Activated CD4-positive, alpha-beta T cell treated with anti-CD3 and anti-CD28 coated beads for 36 hours (primary cell): ENCODE measurements at places on chromosomes 2 and 18.
A peak's percentile ranks its signal among the peaks of the same experiment; 100 is the strongest.

- no peak for DNase-seq
These were observed 239.8 kb downstream of the FHOD3 start for GRCh38 chr18:36537289-36537688.

DNA sequence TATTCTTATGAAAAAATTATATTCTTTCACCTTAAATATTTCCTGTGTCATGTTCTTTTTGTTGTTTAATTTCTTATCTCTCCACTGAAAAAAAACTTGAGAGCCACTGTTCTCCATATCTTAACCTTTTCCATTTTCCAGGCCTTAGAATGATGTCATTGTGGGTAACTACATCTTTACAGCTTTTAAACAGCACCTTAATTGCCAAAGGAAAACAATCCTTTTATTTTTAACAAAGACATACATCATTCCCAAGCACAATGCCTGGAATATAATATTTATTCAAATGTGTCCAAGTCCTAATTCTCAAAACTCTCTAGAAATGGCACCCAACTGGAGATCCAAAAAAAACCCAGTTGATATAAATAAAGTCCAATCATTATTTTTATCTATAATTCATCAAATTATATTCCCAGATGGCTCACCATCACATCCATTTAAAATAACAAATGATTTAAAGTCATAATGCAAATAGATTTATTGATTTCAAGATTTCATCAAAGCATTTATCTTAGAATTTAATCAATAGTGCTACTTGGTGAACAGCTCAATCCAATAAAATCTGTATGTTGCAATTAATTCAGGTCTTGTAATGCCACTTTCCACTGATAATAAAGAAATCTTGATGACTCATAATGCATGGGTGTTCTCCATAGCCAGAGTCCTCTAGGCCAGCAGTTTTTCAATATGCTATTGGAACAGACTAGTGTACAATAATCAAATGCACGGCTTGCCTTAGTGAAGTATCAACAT lies 107.1 kb upstream of the MAPRE2 start:
- DNase-seq: no peak

- DNase-seq: no peak
These were observed 2.0 kb upstream of the MARCO start for GRCh38 chr2:118939994-118940393.

DNA sequence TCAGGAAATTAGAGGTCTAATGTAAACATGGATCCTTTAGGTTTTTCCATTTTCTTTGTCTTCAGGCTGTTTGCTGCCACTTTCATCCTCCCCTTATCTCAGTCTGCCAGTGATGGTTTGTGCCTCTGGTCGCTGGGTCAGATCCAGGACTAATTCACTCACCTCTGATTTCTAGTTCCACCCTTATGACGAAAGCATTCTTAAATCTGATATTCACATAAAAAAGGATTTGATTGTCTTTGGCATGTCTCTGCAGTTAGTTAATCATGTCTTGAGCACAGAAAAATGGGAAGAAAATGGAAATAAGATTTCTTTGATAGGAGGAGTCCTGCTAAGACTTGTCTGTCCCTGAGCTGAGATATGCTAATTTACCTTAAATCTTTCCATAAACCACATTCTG lies 4.6 kb downstream of the IL1RL1 start:
- DNase-seq: no peak

GRCh38 chr2:196499686-196500085 lies 139.8 kb upstream of the CCDC150 start:
- DNase-seq: no peak

GRCh38 chr2:29417630-29418029 lies 302.4 kb downstream of the CLIP4 start:
- no peak for DNase-seq

- DNase-seq: no peak
These were observed 159.2 kb upstream of the ID2 start for GRCh38 chr2:8522687-8523086.

DNA sequence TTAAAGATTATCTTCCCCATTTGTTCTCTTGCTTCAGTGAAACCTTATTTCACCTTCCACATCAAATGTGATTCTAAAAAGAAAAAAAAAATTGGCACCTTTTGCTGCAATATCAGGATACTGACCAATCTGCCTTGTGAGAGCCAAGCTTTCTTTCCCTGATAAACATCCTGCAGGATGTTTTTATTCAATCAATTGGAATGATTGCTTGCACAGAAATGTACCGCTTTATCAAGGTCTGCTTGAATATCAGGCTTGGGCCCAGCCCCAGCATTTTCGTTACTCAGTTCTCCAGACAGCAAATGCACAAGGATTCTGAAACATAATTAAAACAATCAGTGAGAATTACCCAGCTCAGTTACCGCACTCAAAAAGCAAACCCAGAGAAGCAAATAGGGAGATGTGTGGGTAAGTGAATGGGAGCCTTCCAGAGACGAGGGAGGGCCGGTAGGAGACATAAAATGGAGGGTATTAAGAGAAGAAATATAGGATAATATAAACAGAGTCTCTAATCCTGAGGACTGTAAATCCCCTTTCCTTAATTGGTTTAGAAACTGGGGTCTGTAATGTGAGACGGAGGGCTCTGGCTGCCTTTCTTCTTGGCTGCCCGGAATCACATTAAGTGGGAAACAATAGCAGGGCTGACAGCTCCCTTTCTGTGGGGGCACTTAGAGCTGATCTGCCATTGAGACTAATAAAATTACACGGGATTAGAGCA lies 291.8 kb downstream of the ICOS start:
- DNase-seq: no peak

- no peak for DNase-seq
These were observed 11.7 kb upstream of the FHL2 start for GRCh38 chr2:105410554-105410953.

DNA sequence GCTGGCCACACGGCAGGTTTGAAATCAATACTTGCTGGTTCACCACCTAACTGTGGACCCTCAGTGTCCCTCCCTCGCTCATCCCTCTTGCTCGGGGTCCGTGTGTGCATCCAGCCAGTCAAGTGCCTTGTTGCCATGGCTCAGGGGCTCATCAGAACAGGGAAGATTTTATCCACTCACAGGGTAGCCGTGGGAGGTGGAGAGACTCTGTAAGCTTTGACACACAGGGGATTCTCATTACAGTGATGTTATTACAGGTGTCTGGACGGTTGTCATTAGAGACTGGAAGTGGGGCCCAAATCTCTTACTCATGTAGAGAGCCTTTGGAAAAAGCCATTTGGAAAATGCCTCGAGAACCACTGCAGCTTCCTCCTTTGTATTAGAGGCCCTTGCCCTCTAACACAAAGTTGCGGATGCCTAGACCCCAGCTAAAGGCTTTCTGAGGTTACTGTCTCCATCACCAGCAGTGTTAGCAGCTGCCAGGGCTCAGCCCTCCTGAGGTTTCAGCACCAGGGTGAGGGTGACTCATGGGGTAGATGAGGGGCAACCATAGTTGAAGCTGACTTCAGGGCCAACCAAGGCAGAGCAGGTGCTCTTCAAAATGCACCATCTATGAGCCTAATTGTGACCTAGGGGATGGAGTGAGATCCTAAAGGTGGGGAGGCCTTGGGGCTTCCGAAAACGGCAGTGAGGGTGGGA lies 195.6 kb downstream of the CLIP4 start:
- no peak for DNase-seq

GRCh38 chr18:47036298-47036874 lies 965 bp upstream of the ELOA2 start:
- peak; percentile 11 for DNase-seq

GRCh38 chr18:73979742-73980141 lies 167.9 kb downstream of the FBXO15 start:
- no peak for DNase-seq

GRCh38 chr18:44495151-44495550 lies 185.5 kb upstream of the SETBP1 start:
- no peak for DNase-seq
